HEK293T (cell line): ENCODE measurements at places on chromosomes 1 and 21.

GRCh38 chr1:114025609-114026401 is 46.5 kb downstream of the OLFML3 start:
- no peak for DNase-seq

DNA sequence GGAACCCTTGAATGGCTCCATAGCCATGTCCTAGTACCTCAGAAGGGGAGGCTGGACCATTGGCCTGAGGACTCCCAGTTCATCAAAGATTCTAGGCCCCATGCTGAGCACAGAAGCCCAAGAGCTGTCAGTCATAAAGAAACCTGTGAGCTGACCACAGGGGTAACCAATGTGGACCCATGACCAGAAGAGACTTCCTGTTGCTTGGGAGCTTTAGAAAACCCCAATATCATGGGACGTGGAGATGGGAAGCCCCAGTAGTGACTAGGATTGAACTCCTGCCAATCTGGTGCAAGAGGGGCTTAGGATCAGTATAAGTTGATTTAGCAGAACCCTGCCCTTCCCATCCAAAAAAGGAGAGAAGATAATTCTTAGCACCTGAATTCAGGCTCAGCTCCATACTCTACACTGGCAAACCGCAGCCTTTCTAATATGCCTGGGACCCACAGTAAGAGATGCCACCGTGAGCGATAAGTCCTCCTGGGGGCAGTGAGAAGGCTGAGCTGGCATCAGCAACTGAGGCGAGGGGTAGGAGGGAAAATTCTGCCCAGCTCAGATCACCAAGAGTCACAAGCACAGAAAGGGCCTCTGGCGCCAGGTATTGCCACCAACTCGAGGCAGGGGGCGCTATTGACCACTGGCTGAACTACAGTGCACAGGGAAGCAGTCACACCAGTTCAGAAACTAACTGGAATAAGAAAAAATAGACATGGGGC is 108.9 kb downstream of the CAPN8 start:
- DNase-seq: peak; percentile 81

DNA sequence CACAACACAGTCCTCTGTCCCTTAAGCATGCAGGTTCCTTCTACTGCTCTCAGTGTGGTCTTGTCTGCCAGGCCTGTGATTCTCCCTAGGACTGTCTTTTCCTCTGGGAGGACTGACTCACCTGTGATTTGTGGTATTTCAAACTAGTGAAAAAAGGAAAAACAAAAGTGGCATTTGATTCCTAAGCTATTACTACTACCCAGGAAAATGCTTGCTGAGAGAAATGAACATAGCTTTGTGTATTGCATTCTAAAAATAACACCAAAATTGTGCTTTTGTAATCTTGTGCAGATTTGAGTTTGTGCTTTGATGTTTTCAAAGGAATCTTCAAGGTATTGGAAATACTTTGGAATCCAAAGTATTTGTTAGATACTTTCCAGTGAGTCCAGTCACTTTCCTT is 57.0 kb downstream of the GPR161 start:
- DNase-seq: no peak

DNA sequence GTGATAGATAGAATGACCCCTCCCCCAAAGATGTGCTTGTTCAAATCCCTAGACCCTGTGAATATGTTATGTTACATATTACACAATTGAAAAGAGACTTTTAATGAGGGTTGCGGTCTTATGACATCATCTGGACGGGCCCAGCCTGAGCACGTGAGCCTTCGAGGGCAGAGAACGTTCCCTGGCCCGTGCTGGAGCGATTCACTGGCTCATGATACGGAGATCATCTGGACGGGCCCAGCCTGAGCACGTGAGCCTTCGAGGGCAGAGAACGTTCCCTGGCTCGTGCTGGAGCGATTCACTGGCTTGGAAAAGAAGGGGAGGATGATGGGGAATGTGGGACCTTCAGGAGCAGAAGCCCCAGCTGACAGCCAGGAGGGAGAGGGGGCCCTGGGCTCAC is 34.4 kb upstream of the COL18A1 start:
- DNase-seq: no peak

GRCh38 chr1:92980732-92981647 is 19.7 kb upstream of the DIPK1A start:
- DNase-seq: no peak

DNA sequence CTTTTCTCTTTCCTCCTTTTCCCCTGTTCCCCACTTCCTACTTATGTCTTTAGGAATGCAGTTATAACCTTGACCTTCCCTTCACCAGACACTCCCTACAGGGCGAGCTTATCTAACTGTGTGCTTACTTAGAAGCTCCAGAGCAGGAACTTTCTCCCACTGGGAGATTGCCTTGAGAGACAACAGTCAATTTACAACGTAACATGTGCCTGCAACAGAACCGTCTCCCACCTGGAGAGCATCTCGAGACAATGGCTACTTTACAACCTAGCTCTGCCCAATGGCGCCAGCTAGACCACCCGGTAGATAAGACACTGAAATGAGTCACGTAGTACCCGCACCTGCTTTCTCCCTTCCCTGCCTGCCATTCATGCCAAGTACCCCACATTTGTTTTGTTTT is 16.7 kb downstream of the HMGN1 start:
- DNase-seq: no peak

GRCh38 chr1:201559679-201560162 is 20.8 kb downstream of the NAV1 start:
- DNase-seq: peak; percentile 93

DNA sequence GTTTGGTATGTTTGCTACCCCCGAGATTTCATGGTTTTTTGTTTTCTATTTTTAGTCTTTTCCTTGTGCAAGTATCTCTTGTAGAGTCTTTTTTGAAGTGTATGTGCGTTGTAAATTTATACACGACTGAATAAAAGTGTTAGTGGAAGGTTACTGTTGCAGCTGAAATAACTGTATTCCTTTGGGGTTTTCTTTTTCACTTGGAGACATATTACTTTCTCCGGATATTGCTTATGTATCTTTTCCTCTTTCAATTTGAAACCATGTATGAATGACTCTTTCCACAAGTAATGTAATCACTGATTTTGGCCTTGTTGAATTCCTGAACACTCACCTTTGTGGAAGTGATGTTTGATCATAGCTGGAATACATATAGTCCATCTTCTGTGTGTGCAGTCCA is 956 bp downstream of the URB2 start:
- no peak for DNase-seq

DNA sequence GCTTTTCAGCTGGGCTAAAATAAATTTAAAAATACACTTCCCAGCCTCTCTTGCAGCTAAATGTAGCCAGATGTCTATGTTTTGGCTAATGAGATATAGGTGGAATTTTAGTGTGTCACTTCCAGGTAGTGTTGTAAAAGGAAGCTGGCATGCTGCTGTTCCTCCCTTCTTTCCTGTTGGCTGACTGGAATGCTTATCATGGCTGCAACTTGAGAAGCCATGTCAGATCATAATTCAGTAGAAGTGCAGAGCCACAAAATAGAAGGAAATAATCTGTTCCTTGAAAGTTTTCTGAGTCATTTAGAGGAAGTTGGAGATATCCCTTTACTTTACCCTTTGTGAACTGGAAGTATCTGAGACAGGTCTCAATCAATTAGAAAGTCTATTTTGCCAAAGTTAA is 10.9 kb upstream of the RBM15 start:
- DNase-seq: no peak

DNA sequence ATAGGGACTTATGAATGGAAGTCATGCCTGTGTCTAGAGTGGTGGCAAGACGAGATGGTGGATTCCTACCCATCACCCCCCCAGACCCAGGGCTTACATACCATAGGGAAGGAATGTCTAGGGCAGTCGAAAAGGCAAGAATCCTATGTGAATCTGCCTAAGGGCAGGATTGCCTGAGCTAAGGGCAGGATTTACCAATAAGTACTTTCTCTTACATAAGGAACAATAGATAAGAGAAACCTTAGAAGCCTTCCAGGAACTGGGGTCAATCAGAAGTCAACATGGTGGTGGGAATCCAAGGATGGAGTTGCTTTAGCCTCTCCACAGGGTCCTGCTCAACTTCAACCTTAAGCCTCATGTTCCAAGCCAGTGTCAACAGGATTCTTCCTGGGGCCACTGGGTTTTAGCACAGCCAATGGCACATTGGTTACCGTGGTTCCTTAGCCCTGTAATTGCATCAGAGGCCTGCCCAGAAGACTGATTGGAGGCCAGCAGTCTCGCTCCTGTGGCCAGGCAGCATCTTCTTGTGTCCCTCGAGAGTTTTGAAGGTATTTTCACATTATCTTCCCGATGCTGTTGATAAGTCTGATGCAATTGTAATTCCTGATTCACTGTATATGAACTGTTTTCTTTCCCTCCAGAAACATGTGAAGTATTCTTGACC is 20.7 kb downstream of the BACE2 start:
- no peak for DNase-seq

- DNase-seq: no peak
These were observed 85.9 kb upstream of the WARS2 start for GRCh38 chr1:119226321-119226720.

GRCh38 chr21:27837936-27838335 is 871.0 kb upstream of the ADAMTS5 start:
- no peak for DNase-seq

- no peak for DNase-seq
These were observed 2.6 kb downstream of the IRF2BP2 start for GRCh38 chr1:234607109-234608024.

DNA sequence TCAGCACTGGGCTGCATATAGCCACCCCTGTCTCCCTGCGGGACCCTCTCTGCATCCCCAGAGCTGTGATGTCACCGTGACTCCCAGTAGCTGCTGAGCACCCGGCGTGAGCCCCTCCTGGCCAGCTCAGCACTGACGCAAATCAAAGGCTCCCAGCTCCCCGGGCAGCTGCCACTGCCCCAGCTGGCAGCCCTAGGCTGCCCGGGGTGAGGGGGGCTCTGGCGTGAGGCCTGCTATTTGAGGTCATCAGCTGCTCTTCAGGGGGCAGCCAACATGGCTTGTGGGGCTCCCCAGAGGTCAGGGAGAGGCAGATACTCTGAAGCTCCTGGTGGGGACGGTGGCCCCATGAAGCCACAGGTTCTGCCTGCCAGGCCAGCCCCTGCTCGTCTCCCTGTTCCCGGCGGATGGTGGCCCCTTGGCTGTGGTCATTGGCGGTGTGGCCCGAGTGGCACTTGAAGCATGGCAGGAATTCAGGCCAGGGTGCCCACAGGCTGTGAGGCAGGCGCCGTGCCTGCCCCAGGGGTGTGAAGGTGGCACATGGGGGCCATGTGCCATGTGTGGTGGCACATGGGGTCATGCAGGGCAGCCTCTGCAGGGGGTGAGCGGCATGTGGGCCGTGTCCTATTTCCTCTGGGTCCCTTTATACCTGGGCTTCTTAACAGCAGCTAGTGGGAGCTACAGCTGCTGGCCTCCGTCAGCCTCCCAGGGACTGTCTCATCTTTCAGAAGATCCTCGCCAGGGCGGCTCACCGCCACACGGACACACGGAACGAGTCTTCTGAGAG is 85.4 kb downstream of the SIK1 start:
- DNase-seq: no peak

DNA sequence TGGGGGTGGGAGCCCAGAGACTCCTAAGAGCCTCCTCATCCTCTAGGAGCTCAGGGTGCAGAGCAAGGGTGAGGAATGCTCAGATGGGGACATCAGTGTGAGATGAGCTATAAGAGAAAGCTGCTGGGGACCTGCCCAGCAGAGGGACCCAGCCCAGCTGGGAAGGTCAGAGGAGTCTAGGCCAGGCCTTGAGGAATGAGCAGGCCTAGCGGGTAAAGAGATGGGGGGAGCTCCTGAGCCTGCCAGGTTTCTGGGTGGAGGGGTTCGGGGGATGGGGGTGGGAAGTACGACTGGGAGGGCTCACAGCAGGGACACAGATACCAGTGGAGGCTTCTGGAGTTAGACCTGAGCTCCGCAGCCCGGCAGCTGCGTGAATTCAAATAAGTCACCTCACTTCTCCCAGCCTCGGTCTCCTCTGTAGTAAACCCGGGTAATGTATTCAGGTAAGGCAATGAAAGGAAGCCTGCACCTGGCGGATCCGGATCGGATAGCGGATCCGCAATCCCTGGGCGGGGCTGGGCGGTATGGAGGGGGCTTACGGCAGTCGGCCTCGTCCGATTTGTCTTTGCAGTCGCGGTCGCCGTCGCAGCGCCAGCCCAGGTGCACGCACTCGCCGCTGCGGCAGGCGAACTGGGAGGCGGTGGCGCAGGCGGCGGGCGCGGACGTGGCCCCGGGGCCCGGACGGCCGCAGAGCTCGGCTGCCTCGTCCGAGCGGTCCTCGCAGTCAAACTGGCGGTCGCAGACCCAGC is 38.0 kb upstream of the MAGOH start:
- DNase-seq: no peak

DNA sequence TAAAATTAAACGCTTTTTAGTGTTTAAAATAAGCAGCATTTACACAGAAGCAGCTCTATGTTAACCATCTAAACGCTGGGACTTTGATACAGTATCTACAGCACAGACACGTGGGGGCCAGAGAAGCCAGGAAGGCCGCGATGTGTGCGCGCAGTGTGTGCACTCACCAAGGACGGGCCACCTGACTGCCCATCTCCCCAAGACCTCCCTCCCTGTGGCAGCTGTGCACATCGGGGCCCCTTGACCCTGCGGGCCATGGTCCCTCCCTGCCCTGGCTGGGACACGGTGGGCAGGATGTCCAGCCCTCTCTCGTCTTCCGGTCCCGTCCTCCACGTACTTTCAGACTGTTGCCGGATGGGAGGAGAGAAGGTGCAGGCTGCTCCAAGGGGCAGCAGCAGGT is 4.2 kb downstream of the TAS1R3 start:
- no peak for DNase-seq

DNA sequence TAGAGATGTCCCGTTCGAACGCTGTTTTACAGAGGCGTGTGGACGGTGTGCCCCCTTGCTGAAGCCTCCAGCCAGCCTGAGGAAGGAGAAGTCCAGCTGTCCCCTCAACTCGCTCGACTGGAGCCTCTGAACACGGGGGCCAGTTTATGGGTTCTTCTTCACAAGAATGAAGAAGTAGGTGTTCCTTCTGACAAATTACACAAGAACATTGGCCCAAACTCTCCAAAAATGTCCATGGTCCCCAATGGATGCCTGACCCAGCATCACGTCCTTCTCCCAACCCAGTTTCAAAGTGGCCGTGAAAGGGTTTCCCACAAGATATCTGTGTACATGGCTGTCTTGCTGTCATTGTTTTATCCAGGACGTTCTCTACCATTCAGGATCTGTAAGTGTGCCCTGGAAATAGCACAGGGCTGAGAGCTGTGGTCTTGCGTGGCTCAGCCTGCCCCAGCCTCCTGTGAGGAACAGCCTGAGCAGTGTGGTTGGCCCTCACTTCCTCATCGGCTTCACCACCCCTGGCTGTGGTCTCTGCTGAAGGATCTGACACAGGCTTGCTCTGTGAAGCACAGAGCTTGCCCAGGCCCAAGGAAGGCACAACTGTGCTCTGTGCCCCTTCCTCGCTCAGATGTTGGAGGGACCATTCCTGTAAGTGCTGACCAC is 1.0 kb upstream of the S100B start:
- DNase-seq: no peak

GRCh38 chr1:221761354-221762002 is 19.6 kb upstream of the DUSP10 start:
- no peak for DNase-seq

DNA sequence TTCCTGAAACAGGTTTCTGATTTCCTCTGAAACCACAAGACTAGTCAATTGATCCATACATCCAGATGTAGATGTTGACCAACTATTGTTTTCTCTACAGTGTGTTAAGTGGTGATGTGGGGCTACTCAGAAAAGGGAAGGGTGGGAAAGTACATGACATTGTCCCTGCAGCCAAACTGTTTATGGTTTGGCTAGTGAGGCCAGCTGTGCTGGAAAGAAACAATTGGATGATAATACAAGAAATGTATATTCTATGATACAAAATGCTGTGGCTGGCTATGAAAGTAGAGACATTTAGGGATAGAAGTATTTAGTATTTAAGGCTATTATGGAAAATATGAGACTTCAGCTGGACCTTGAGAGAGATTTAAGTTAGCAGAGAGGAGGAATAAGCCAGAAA is 244.5 kb downstream of the ADGRL2 start:
- DNase-seq: no peak
